Tibial nerve (tissue), 4 donors: ENCODE measurements at places on chromosomes 12 and 14.
A peak's percentile ranks its signal among the peaks of the same experiment; 100 is the strongest.

DNA sequence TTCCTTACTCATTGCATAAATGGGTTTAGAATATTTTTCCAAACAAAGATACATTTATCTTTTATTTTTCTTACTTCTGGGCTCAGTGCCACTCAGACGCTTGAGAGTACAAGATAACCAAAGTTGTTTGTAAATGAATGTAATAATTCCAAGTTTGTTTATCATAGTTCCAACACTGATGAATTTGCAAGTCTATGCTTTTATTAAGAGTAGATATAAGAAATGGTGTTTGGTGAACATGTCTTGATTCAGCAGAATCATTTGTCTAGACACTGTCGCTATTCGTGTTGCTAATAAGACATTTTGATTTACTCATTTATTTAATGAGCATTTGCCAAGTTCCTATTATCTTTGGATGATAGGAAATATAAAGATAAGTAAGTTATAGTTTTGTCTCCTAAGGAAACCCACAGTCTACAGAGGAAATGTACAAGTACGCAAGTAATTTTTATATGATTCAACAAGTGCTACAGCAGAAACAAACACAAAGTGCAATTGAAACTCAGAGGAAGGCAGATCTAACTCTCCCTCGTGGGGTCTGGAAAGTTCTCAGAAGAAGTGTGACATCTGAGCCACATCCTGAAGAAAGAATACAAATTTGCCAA, 132.8 kb upstream of the FSCB start:
- DNase-seq: no peak

DNA sequence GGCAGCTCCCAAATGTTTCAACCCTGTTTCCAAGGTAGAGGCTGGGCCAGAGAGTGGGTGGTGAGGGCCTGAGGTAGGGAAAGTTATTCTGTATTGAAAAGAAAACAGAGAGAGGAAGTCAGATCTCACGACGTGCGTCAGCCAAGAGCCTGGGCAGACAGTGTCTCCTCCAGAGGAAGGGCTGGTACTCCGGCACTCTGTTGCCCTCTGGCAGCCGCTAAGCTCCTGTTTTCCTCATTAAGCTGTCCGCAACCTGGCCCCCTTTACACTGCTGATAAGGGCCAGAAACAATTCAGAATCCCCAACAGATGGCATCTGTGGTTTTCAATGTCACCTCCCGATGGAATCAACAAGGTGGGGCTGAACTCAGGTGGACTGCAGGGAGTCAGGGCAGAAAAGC, 26.0 kb upstream of the LTBP2 start:
- no peak for DNase-seq

- DNase-seq: no peak
Observed at GRCh38 chr14:23675337-23675736, 39.2 kb downstream of the DHRS2 start.

DNA sequence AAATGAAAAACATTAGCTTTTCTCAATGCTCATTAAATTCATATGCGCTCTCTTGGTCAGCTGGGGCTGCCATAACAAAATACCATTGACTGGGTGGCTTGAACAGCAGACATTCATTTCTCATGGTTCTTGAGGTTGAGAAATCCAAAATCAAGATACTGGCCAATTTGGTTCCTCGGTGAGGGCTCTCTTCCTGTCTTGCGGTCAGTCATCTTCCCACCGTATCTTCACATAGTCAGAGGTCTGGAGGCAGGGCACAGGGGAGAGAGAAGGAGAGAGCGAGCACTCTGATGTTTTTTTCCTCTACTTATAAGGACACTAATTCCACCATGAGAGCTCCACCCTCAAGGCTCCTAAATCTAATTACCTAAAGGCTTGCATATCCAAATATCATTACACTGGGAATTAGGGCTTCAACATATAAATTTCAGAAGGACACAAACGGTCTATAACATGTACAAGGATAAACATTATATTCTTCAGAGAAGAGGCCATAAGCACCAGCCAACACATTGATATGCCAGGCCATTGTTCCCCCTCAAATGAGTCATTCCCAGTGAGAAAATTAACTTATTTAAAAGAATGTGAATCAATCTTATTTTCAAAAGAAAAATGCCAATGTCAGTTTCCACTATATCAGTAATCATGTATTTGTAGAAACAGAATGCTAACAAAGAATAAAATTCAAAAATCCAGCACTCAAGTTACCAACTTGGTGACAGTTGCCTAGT, 152.2 kb downstream of the BTG1 start:
- DNase-seq: no peak

GRCh38 chr12:77435446-77436091, 370.2 kb upstream of the E2F7 start:
- no peak for DNase-seq

DNA sequence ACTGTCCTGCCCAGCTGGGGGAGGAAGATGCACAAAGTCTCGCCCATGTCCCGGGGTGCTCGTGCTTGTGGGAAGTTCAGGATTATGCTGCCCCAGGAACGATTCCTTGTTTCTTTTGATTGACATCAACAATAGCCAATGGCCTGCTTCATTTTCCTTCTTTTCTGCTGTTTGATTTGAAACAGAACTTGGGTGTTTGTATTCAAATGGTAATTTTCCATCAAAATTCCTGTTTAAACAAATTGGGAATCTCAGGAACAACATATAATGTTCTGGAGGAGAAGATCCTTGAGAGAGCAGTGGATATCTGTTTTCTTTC, 97.4 kb downstream of the ADGRD1 start:
- no peak for DNase-seq

DNA sequence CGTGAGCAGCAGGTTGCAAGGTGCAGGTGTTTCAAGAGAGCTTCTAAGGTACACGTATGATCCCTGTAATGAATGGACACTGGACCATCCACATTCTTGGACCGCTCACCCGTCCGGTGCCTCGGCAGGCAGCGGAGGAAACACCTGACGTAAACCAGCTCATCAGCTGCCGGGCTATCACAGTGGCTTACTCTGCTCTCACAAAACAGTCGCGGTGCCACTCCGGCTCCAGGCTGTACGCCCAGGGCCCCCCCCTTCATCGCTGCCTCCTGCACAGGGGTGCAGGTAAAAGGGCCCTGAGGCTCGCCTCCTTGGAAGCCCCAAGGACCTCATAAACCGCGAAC, 436 bp downstream of the VPS33A start:
- peak; percentile 6 for DNase-seq

GRCh38 chr14:21352587-21352986, 31.2 kb downstream of the SUPT16H start:
- no peak for DNase-seq

DNA sequence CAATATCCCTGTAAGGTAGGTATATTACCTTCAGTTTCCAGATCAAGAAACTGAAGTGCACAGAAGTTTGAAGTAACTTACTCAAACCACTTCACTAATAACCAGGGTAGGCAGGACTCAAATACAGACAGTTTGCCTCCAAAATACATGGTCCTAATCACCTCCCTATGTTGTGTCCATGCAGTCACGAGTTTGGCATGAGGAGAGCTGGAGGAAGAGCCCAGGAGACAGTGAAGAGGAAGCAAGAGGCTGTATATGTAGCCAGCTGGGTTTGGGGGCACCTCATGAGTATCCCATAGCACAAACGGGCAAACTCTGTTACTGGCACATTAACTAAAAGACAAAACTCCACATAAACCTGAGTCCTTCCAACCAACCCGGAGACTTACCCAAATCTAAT, 79.2 kb downstream of the DUSP16 start:
- DNase-seq: no peak

- DNase-seq: no peak
Observed at GRCh38 chr14:24665440-24665991, 31.5 kb upstream of the GZMB start.

DNA sequence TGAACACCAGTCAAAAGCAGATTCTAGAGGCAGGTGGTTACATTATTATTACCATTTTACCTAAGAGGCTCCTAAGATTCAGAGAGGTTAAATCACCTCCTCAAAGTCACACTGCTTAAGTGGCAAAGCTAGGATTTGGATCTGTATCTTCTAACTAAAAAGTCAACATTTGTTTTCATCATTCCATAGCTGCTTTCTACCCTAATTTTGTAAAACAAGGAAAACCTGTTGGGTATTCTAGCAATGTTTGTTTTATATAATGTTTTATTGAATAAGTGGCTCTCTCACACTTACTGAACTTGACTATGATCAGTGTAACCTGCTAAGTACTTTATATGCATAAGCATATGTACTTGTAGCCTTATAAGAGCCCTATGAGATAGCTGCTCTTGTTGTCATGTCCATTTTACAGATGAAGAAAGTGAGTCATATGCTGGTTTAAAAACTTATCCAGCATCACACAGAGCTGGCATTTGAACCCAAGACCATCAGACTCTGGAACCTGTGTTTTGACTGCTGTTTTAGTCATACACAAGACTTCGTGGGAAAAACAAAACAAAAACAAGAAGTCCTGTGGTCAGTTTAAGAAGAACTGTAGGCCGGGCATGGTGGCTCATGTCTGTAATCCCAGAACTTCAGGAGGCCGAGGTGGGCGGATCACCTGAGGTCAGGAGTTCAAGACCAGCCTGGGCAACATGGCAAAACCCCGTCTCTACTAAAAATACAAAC, 31.7 kb upstream of the EVL start:
- no peak for DNase-seq
